NCI-H524 (cell line): ENCODE measurements at places on chromosomes 5 and 9.

- no peak for DNase-seq
Observed at GRCh38 chr5:139696167-139696893, 48.2 kb downstream of the CXXC5 start.

- no peak for DNase-seq
Observed at GRCh38 chr9:86202338-86202882, 57.0 kb downstream of the C9orf153 start.

- peak; percentile 46 for DNase-seq
Observed at GRCh38 chr5:168656633-168657032, 77.5 kb upstream of the PANK3 start.

- DNase-seq = no peak
Observed at GRCh38 chr9:96199006-96199405, 103.0 kb downstream of the HSD17B3 start.

DNA sequence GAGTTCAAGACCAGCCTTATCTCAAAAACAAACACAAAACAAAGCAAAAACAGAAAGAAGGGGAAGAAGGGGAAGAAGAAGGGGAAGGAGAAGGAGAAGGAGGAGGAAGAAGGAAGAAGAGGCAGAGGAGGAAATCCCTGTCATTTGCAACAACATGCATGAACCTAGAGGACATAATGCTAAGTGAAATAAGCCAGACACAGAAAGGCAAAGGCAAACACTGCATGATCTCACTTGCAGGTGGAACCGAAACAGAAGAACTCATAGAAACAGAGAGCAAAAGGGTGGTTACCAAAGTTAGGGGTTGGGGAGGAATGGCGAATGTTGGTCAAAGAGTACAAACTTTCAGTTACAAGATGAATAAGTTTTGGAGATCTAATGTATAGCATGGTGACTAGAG lies 135.4 kb downstream of the UGCG start:
- no peak for DNase-seq

GRCh38 chr5:132301344-132302271 lies 7.4 kb downstream of the SLC22A4 start:
- no peak for DNase-seq
